ENCODE measurements at places on chromosomes 16 and 17.
A peak's percentile ranks its signal among the peaks of the same experiment; 100 is the strongest.

- DNase-seq, result no peak
Observed at GRCh38 chr17:39525801-39526506, 64.7 kb downstream of the CDK12 start.

DNA sequence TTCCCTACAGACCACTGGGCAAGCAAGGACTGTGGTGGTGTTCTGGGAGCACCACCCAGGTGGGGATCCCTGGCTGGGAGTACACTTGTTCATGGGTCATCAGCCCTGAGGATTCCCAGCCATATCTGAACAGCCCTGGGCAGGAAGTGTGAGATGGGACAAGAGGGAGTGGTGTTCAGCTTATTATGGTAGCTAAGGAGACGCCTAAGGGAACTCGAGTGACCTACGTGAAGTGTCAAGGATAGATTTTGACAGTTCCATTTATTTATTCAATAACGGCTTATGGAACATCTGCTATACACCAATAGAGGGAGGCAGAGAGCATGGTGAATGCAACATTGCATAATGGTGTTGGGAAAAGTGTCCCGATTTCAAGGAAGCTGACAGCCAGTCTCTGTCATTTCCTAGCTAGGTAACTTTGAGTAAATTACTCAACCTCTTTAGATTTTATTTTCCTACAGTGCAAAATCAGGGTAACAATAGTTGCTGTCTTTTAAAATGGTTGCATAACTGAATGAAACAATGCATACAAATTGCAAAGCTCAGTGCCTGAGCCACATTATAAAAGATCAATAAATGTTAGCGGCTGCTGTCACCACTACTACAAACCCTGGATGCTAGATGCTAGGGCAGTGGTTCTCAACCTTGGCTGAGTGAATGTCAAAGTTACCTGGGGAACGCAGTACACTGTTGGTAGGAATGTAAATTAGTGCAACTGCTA, 534.1 kb downstream of the GRIN2A start:
- DNase-seq, result peak; percentile 31

DNA sequence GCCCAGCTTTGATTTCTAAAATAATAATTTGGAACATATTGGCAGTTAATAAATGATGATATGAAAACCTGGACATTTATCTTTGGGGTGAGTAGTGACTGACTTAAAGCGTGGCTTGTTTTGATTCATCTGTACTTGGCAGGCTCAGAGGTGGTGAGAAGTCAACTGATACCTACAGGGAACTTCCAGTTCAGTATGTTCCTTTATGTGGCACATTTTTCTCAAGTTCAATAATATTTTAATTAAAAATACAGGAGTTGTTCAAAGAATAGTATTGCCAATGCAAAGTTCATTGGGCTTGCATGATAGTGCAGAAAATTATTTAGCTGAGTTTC, 34.3 kb downstream of the SLC47A1 start:
- DNase-seq, result no peak

DNA sequence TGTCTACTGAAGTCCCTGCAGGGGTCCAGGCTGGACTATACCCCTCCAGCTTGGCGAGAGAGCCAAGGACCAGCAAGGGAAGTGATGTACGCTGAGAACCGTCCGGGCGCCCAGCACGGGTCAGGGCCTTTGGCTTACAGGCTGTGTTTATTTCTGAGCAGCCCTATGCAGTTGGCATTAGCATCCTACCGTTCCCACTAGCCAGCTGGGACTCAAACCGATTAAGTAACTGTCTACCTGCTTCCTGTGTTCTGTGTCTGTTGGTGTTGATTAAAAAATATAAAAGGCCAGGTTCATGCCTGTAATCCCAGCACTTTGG, 73.8 kb downstream of the CMIP start:
- no peak for DNase-seq

DNA sequence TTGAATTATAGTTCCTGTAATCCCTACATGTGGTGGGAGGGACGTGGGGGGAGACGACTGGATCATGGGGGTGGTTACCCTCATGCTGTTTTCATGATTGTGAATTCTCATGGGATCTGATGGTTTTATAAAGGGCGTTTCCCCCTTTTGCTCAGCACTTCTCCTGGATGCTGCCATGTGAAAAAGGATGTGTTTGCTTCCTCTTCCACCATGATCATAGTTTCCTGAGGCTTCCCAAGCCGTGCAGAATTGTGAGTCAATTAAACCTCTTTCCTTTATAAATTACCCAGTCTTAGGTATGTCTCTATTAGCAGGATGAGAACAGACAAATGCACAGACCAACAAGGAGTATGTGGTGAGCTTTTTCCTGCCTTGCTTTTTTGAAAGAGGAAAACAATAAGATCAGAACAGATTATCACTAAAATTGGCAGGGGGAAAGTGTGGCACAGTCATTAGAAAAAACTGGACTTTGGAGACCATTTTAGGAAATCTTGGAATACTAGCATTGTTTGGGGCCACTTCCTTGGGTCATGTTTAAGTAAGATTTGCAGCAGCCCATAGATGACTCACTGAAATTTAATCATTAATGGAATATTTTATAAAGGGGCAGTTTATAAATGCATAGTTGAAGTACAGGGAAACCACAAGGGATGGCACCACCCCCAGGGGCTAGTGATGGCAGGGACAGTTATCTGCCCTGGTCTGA, 352.8 kb downstream of the CDH13 start:
- DNase-seq, result no peak

GRCh38 chr17:50861822-50862528, 4.2 kb downstream of the TOB1 start:
- DNase-seq, result no peak

DNA sequence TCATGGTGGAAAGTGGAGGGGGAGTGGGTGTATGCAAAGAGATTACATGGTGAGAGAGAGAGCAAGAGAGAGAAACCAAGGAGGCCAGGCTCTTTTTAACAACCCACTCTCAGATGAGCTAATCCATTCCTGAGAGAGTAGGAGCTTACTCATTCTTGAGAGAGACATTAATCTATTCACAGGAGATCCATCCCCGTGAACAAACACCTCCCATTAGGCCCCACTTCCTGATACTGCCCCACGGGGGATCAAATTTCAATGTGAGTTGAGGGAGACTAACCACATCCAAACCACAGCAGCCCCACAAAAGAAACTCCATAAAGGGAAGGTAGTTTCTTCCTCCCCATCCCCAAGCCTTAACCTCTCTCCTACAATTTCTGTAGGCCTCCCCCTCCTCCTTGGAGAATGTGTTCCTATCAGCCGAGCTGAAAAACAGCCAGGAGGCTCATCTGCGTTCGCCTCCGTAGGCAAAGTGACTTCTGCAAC, 450.0 kb downstream of the NPIPA7 start:
- no peak for DNase-seq

DNA sequence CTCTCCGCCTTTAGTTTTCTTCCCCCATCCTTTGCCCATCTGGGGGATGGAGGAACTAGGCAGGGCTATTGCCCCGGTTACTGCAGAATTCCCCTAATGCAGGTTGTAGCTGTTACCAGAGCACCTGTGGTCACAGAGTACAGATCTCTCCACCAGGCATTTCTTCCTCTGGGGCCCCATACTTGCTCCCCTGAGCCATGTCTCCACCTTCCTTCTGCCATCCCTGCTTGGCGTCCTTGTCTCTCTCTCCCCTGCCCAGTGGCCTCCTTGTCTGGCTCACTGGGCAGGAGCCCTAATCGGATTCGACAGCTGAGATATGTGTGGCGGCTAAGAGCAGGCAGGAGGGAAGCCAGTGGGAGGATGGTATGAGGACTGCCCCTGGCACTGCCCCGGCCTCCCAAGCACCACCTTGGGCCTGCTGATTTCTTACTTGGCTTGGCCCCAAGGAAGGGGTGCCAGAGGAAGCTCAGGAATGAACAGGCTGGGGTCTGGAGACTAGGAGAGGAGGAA, 2.0 kb downstream of the RARA start:
- DNase-seq, result no peak

GRCh38 chr17:42673885-42674754, 2.7 kb downstream of the PLEKHH3 start:
- no peak for DNase-seq

- no peak for DNase-seq
Observed at GRCh38 chr17:31702041-31702440, 157.0 kb downstream of the COPRS start.

DNA sequence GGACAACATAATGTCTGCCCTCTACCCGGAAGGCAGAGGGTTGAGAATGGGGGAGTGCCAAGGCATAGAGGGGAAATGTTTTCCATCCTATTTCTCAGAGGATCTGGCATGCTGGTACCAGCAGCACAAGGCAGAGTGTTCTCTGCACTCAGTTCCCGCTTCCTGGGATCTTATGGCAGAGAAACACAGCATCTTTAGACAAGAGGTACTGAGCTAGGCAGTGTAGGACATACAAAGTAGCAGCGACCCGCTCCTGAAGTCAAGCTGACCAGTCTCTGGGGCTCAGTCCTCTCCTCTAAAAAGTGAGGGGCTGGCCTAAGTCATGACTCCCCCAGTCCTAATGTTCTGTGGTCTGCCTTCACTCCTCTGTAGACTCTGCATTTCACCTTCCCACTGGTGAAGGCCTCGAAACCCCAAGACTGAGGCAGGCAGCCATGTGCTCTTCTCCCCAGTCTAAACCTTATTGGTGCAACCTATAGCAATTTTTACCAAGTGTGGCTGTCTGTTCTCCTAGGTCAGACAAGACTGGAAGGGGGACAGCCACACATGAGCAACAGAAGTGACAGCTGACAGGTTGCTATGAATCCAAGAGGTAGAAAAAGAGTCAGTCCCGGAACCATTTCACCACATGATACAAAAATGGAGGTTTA, 11.3 kb upstream of the TSPOAP1 start:
- no peak for DNase-seq

GRCh38 chr16:972316-973002, 1.7 kb upstream of the LMF1 start:
- DNase-seq, result no peak

DNA sequence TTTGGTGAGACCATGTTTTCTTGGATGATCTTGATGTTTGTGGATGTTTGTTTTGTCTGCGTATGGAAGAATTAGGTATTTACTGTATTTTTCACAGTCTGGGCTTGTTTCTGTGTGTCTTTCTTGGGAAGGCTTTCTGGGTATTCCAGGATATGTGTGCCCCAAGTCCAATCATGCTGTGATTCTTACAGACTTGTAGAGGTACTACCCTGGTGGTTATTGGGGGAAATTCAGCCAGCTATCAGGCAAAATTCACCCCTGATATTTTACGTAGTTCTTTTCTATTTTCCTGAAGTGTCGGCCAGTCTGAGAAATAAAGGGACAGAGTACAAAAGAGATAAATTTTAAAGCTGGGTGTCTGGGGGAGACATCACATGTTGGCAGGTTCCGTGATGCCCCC, 33.4 kb upstream of the ARL4D start:
- DNase-seq, result no peak

Data from MM.1S (cell line).